ENCODE measurements at places on chromosomes 2 and 18.

DNA sequence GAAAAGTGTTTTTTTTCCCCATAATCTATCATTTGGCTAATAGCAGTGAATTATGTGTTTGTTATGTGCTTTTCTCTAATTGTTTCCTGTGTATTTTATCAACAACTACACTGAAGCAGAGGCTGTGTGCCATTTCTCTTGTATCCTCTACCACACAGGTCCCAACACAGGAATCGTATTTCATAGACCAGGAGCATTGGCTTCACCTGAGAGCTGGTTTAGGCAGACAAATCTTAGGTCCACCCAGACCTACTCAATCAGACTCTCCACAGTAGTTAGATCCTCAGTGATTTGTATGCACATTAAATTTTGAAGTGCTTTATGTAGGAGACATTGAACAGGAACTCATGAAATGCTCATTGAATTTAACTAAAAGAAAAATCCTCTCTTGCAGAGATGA lies 109.2 kb downstream of the FSHR start:
- no peak for DNase-seq

DNA sequence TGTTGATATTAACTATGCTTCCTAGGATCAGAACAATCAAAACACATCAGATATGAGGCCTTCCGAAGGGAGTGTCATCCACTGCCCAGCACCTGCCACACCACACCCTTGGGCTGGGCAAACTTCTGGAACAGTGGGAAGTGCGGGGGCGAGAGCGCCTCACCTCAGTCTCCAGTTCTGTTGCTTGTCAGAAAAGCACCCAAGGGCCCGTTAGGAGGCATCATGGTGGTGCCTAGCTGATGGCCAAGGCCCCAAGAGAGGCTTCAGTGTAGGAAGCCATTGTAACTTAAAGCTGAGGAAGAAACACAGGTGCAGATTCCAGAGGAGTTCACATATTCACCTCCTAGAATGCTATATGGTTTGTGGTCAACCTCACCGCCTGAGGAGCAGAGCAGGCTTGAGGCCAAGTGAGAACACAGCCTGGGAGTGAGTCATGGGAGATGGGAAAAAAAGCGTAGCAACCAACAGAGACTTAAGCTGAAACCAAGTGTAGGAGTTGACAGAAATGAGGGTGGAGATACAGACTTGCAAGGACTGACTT lies 85.1 kb upstream of the ATL2 start:
- DNase-seq, result no peak

DNA sequence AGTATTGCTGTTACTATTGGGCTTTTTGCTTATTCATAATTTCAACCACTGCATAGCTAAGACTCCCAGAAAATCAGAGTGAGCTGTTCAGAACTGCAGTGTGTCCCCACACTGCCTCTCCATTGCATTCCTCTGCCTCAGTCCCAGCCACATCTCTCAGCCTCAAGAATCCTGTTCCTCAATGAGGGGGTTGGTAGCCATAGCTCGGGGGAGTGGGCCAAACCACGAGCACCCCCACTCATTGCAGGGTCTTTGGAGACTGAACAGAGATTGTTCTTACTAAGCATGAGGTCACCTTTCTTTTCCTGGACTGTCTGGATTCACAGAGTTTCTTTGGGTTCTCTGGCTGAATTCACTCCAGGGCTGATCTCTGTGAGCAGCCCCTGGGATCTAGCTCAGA lies 161.1 kb downstream of the GFPT1 start:
- no peak for DNase-seq

DNA sequence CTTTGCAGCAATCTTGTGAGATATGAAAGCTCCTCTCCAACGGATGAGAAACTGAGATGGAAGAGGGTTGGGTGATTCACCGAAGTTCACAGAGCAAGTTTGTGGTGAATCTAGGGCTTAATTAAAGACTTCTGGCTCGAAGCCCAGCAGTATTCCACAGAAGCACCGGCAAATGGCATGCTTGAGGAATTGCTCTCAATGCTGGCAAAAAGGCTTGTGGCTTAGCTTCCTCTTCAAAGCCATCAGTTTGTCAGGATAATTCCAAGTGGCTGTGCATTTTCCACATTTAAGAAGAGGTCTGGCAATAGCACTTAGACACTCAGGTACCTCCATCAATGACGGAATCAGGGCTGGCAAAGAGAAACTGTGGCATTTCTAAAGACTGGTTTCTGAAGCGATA lies 98.7 kb upstream of the SLC66A3 start:
- DNase-seq, result no peak

DNA sequence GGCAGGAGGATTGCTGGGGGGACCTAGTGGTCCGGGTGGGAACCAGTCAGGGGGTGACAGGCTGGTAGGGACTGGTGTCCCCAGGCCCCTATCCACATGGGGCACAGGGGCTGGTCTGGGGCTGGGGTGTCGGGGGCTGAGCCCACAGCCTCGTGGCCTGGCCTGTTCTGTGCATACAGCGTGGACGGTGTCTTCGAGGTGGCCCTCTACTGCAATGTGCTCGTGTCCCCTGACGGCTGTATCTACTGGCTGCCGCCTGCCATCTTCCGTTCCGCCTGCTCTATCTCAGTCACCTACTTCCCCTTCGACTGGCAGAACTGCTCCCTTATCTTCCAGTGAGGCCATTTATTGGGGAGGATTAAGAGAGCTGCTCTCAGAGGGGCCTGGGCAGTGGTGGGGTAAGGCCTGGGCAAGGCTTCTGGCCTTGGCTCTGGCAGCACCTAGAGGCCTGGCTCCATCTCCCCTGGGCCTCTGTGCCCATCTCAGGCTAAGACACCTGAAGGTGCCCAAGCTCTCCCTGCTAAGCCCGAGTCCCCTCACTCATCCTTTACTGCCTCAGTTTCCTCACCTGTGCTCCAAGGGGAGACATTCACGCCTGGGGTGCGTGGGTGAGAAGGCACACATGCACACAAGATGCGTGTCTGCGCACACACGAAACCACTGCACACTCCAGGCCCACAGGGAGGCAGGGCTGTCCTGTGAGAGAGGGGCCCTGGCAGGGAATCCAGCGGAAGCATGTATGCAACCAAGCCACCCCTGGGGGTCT lies 1.9 kb downstream of the CHRNG start:
- no peak for DNase-seq

GRCh38 chr2:40434731-40435271 lies 17.1 kb downstream of the SLC8A1 start:
- DNase-seq, result no peak

- DNase-seq, result peak; percentile 85
Observed at GRCh38 chr2:85327822-85328617, at the start of gene TGOLN2. TGOLN2 (minus strand) TSS chr2:85327989; CDS start chr2:85327962, 27 bp downstream.

DNA sequence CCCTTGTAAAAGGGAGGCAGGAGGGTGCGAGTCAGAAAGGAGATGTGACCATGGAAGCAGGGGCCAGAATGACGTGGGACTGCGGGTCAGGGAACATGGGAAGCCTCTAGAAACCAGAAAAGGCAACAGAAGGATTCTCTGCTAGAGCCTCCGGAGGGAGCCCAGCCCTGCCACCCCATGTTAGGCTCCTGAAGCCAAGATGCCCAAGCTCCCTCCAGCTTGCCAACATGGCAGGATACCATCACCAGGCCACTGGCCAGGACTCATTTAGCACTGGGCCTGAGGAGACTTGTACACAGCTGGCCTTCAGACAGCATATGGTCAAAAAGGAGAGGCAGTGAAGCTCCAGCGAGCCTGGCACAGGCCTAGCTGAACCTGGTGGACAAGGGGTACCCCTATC lies 5.6 kb downstream of the TMEM247 start:
- DNase-seq, result no peak

- DNase-seq, result no peak
Observed at GRCh38 chr2:43251171-43251731, 24.8 kb upstream of the ZFP36L2 start.

GRCh38 chr2:157176602-157177001 lies 80.9 kb upstream of the GALNT5 start:
- DNase-seq, result no peak

DNA sequence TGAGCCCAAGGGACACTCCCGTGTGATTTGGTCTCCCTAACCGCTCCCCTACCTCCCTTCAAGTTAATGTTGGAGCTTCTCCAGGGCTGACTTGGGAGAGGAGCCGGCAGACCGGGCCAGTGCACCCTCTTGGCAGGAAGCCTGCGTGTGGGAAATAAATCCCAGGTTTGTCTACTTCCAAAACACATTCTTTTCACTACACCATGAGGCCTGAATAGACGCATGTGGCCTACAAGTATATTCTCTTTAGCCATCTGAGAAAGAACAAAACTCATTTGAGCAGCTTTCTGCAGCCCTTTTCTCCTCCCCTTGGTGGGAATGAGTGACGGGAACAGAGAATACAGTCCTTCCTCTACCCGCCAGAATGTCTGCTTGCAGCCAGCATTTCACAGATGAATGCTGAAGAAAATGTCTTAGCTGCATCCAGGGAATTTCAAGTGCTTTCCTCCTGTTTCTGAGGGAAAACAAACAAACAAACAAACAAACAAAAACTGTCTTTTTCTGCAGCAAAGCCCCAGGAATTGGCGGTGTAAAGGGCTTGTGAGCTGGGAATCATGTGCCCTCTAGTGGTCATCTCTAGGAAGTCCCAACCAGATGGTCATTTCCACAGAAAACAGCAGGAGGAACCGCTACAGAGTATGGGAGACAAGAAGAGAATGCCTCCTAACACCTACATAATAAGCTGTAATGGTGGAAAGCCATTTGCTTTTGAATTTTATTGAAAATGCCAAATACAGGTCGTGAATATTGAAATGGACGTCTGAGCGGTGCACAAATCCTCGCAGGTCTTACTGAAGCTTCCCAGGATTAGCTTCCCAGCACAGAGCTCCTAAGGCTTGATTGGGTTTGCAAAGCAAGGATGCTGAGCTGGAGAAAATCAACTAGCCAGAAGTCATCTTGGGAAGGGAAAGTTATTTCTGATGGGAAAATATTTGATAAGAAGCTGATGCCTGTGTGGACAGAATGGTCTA lies 41.2 kb upstream of the DAPL1 start:
- DNase-seq, result no peak

DNA sequence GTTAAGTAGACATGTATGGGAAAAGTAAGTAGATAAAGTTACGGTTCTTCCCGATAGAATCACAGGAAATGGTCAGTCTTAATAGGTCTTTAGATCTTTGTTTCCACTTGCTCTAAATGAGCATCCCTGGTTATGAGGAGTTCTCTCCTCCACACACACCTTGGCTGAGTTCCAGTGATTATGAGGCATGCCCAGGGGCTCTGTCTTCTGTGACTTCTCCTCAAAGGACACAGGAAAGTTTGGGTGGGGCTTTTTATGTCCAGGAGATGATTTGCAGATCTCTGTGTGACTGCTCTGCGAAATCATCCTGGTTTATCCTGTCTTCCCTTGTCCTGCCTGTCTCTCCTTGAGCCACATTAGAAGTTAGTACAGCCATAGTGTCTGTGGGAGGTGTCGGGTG lies 83.9 kb upstream of the EML6 start:
- DNase-seq, result no peak

GRCh38 chr2:6401301-6401700 lies 464.4 kb downstream of the CMPK2 start:
- no peak for DNase-seq

GRCh38 chr2:20758997-20759396 lies 63.9 kb downstream of the LDAH start:
- DNase-seq, result no peak

DNA sequence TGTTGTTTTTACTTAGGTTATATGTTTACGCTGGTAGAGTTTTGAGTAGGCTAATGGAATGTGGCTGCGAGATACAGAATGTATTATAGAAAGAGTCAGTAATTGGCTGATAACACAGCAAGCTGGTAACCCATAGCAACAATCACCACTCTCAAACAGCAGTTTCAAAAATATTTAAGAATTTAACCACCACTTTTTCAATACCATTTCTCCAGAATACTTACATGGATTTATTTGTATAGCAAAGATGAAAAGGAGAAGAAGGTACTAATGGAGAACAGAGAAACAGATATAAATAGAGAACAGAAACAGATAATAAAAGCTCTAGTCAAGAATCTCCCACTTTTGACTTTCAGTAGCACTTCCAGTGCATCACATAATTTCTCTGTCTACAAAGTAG lies 188.3 kb upstream of the SLC39A10 start:
- DNase-seq, result no peak

DNA sequence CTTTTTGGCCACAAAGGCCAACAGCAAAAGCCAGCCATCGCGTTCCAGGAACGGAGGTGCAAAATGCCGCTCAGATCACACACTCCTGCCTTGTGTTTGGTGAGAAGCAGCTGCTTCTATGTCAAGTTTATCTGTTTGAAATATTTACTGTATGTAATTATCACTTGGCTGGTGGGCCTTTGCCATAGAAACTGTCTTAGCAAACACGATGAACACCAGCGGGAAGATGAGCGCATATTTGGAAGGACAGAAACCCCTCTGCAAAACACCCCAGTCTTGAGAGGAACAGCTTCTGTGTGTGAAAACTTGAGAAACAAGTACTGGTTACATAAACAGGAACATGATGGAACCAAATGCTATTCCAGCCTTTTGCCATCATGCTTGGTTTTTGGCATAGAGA lies 59.7 kb downstream of the SCG2 start:
- DNase-seq, result no peak

DNA sequence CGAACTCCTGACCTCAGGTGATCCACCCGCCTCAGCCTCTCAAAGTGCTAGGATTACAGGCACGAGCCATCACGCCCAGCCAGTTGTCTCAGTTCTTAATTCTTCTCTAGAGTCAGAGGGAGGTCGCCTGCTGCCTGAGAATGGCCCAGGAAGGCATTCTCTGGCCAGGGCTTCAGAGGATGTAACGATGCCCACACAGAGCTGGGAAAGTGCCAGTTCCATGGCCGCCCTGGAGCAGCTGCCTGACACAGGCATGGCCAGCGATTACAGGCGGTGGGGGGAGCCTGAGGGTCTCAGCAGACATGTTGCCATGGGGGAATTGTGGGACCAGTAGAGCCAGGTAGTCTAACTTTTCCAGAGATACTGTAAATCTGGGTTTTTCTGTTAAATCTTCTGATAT lies 25.6 kb upstream of the DNMT3A start:
- DNase-seq, result no peak

GRCh38 chr2:15117409-15118050 lies 443.6 kb downstream of the NBAS start:
- no peak for DNase-seq

- peak; percentile 16 for DNase-seq
Observed at GRCh38 chr2:206274434-206275311, at the start of gene ZDBF2. ZDBF2 (plus strand) TSS chr2:206274663; CDS start chr2:206281850, 7,187 bp downstream.

- DNase-seq, result no peak
Observed at GRCh38 chr2:197805715-197806633, 1.6 kb downstream of the PLCL1 start.

DNA sequence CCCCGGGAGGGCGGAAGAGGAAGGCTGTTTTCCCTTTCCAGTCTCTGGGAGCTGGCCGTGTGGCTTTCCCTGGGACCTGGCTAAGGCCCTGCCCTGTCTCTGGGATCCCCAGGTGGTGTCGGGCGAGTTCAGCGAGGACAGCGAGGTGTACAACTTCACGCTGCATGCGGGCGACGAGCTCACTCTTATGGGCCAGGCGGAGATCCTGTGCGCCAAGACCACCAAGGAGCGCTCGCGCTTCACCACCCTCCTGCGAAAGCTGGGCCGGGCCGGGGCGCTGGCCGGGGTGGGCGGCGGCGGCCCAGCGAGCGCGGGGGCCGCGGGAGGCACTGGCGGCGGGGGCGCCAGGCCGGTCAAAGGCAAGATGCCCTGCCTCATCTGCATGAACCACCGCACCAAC lies 11.2 kb downstream of the GAREM2 start:
- no peak for DNase-seq

GRCh38 chr18:61860302-61860701 lies 32.5 kb downstream of the RNF152 start:
- no peak for DNase-seq
